ENCODE measurements at places on chromosomes 1 and 21.

DNA sequence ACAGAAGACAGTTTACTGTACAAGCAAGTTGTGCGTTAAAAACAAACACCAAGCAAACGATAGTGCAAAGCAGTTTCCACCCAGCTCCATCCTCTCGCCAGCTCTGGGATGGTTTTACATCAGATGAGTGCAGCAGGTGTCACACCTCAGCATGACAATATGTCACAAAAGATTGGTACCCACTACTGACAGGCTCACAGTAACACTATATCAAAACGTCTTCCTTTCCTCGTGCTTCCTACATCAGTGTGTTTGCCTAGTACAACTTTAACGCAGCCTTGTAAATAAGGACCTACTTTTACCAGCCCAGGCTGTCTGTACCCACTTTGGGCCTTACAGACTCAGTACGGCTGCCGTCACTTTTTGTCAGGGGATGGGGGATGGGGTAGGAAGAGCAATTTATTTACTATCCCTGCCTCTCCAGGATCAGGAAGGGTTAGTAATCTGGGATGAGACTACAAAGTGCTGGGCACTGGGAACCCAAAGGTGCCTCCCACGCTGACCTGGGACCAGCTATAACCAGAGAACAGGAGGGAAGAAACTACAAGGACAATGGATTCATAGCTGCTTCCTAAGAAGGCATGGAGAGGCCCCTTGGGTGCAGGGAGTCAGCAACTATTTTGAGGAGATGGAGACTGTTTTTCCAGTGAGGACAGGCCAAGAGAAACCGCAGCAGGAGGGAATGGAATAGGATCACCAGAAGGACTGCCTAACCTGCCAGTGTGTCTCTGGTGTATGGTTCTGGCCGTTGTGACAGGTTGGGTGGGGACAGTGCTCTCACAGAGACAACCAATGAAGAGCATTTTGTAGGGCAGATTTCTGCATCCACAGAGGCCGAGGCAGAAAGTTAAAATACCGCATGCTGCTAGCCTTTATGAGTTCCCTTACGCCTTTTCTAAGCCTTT is 30.2 kb downstream of the RUNX3 start:
- DNase-seq = no peak

DNA sequence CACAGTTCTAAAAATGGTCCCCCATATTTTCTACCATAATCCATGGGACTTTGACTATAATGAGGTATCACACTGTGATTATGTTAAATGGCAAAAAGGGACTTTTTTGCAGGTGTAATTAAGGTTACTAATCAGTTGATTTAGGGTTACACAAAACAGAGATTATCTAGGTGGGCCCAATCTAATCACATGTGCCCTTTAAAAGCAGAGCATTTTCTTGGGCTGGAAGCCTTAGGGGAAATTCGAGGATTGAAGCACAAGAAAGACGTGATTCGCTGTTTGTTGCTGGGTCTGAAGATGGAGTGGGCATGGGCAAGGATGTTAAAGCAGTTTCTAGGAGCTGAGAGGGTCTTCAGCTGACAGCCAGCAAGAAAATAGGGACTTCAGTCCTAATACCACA is 13.4 kb downstream of the RAVER2 start:
- no peak for DNase-seq

GRCh38 chr1:2212274-2212531 is 15.9 kb upstream of the SKI start:
- no peak for DNase-seq

- peak; percentile 45 for DNase-seq
Observed at GRCh38 chr21:37071561-37072273, 1.2 kb downstream of the PIGP start.

DNA sequence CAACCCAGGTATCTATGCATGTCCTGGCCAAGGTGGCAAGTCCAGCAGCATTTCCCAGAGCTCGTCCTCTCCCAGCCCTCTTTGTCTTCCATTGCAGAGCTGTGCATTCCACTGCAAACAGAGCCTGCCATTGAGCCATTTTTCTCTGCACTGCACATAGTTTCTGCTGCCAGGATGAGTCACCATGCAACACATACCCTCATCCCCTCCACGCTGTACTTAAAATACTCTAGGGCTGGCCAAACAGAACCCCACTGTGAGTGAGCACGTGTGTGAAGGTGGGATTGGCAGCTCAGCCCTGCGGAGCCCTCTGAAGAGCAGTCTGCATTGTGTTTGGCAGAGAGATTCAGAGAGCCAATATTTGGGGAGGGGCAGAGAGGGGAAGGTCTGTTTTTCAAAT is 3.9 kb upstream of the ATP1B1 start:
- DNase-seq = peak; percentile 75

- DNase-seq = no peak
Observed at GRCh38 chr21:44612029-44612486, at the start of gene KRTAP10-8. TSS of gene KRTAP10-8 (plus strand) at chr21:44612079. CDS start at chr21:44612101, 22 bp downstream.

DNA sequence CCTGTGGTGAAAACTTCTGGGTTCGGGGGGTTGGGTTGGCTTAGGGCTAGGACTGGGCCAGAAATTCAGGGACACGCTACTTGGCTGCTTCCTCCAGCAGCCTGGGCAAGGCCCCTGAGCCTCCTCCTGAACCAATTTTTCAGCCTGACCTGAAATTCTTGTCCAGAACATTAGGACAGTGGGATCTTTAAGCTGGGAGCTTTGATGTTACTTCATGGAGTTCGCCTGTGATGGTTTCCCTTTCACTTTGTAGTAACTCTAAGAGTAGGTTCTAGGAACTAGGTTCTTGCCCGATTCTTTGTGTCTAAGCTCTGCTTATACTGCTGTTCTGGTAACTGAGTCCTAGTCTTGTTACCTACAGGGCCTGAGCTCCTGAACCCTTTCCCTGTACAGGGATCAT is 75.3 kb downstream of the S1PR1 start:
- no peak for DNase-seq

DNA sequence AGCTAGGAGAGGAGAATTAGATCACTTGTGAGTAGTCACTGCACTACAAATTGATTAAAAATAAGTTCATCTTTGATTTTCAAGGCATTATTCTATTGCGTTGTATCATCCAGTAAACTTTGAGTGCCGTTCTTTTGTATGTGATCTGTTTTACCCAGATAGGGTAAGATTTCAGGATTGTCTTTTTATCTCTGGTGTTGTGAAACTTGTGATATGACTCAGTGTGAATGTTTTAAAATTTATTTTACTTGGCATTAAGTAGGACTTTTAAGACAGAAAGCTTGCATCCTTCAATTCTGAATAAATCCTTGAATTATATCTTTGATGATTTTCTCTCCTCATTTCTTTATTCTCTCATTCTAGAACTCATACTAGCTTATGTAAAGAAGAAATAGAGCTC is 93.3 kb upstream of the ADAMTS5 start:
- DNase-seq = no peak

DNA sequence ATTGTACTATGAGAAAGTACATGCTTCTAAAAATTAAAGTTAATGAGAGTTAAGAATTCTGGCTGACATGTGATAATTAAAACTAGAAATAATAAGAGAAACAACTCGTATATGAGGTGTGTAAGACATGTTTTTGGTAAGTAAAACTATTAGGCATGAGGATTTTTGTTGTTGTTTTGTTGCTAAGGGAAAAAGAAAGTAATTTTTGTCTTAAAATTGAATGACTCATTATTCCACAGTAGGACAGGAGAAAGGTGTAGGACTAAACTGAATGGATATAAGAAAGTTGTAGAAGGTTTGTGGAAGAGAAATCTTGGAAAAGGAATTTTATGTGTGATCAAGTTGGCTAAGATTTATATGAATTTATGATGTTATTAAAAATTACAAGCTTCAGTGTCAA is 54.8 kb downstream of the TBX19 start:
- no peak for DNase-seq

DNA sequence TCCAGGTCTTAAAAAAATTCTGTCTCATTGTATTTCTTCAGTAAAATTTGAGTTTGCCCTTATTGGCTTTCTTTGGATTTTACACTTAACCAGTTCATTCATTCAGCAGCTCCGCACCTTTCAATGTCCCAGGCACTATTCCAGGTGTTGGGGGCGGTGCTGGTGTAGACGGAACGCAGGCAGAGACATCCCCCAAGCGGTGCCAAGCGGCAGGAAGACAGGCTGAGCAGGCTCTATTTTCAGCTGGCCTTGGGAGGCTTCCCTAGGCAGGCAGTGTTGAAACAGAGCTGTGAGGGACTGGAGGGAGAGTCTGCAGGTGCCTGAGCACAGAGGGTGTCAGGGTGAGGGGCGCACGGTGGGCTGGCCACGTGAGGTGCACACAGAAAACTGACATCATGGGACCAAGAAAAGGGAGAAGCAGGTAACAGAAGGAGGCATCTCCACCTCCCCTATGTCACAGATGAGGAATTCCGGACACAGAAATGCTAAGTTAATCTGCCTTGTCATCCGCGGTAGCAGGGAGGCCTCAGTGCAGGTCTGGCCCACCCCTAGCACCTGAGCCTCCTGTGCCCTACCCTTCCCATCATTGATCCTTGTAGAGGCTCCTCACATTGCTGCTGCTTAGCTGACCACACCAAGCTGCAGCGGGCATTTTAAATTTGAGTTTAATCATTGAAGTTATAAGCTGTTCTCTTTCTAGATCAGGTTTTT is 40.8 kb downstream of the SLC37A1 start:
- no peak for DNase-seq

DNA sequence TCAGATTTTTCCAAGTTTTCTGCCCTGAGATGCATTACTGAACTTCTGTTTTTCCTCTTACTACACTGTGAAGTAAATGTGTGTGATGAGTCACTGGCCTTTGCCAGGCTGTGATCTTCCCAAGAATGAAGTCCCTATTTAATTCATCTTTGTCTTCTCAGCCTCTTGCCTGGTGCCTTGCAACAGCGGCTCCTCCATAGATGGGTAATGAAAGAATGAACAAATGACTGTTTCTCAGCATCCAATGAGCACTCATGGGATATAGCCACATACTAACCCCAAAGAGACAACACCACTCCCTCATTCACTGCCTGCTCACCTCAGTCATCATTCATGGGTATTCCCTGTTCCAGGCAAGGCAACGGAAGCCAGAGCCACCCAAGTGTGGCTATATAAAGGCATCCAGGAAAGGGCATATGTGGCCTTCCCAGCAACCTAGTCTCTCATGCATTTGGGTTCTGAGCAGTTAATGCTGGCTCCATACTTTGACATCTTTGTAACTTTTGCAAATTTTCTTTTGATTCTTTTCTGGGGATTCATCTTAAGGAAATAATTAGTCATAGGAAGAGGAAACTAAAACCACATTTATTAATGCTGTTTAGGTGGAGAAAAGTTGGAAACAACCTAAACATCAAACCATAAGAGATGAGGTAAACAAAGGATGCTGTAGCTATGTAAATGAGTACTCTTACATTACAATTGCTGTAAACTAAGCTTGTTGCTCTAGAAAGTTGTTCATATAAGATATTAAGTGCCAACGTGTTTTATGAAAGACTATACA is 71.9 kb downstream of the HIVEP3 start:
- no peak for DNase-seq

DNA sequence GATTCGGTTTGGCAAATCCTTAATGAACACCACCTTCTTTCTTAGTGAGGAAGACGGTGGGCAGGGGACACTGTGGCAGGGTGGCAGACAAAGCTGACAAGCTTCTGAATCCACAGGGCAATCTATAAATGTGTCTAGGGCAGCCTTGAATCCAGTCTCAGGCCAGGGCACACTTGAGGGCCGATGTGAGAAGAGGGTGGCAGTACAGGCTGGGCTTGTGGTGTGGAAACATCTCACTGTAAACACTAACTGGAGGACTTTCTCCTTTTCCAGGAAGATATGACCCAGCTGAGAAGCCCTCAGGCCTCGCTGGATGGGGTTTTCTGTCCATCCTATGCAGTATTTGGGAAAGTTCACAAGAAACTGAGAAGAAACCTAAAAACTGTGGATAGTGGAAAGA is 46.5 kb downstream of the PKP1 start:
- no peak for DNase-seq

DNA sequence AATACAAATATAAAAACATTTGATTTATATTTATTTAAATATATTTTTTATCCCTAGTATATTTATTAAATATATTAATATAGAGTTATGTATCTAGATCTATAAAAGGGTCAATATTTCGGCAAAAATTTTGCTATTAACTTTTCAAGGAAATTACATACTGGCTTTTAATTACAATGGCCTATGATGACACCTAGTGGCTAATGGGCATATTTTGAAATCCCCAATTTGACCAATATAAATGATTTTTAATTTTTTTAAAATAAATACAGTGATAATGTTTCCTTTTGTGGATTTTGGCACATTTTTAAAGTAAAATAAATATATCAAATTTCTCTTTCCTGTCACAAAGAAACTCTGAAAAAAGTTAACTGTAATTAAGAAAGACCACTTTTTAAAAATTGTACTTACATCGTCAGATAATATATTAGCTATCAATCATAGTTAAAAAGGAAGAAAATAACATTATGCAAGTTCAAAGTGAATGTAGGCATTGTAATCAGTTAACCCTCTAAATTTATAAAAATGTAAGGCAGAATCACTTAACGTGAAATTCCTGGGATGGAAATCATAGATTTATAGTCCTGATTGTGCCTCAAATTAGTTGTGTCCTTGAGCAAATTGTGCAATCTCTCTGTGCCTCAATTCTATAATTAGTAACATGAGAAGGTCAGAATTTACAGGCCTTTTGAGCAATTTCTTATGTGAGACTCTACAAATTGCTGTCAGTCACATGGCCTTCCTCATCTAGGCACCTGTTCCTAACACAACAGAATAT is 25.6 kb upstream of the RGS13 start:
- DNase-seq = no peak

DNA sequence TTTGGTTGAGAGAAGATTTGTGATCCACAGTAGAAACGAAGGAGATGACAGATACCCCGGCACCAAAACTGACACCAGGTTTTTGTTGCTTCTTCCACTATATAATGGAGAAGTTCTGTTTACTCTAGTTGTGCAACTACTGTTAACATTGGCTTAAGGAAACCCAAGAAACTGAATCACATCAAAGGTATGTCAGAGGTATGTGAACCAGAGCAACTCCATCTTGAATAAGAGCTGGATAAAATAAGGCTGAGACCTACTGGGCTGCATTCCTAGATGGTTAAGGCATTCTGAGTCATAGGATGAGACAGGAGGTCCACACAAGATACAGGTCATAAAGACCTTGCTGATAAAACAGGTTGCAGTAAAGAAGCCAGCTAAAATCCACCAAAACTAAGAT is 173.7 kb upstream of the CAMK1G start:
- peak; percentile 90 for DNase-seq

- DNase-seq = peak; percentile 62
Observed at GRCh38 chr1:24502065-24502708, 449 bp upstream of the RCAN3 start.

- no peak for DNase-seq
Observed at GRCh38 chr1:119779869-119780356, 11.2 kb upstream of the HMGCS2 start.

GRCh38 chr1:7808253-7808844 is 24.3 kb downstream of the PER3 start:
- DNase-seq = no peak

DNA sequence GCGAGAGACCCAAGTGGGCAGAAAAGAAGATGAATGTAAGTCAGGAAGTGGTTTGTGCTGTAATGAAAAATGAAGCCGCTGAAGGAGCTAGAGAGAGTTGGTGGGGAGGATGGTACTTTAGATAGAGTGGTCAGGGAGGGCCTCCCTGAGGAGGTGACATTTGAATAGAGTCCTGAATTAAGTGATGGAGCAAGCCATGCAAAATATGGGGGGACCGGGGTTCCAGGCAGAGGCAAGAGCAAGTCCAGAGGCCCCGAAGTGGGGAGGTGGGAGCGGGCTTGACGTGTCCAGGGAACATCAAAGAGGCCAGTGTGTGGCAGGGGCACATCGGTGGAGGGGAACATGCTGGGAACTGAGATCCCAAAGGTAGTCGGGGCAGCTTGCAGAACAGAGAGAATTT is 43.1 kb downstream of the OPRD1 start:
- no peak for DNase-seq

- no peak for DNase-seq
Observed at GRCh38 chr1:9653491-9654050, 2.0 kb downstream of the PIK3CD start.
